Dermis microvascular lymphatic vessel endothelial cell (primary cell): ENCODE measurements at places on chromosomes 3 and 15.

DNA sequence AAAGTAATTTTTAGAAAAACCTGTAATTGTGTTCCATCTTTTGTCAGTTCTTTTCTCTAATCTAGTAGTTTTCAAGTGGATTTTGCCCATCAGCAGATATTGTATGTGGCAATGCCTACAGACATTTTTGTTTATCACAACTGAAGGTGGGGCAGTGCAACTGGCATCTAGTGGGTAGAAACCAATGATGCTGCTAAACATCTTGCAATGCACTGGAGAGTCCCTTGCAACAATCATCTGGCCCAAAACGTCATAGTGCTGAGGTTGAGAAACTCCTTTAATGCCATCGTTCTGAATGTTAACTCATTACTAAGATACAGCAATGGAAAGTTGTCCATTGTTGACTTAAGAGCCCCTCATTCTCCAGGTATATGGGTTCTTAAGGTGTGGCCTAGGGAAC, 80.1 kb downstream of the BTD start:
- DNase-seq, result no peak

DNA sequence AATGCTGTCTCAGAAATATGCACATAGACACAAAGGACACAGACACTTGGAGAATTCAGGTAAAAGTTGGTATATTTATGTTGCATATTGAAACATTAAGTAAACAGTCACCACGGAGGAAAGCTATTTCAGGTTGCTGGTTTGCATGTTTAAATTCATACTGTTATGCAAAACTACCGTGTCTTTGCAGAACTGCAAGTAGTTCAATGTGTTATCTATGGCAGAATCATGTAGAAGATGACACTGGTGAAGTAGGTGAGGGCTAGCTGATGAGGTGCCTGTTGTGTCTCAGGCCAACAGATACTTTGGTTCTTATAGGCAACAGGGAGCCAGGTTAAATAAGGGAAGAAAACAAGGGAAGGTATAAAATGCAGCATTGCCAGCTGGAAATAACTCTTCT, 511.3 kb downstream of the DIPK2A start:
- DNase-seq, result no peak

GRCh38 chr3:135140591-135140990, 345.5 kb downstream of the EPHB1 start:
- DNase-seq, result no peak

- DNase-seq, result no peak
Observed at GRCh38 chr3:127008236-127008635, 25.3 kb downstream of the PLXNA1 start.

DNA sequence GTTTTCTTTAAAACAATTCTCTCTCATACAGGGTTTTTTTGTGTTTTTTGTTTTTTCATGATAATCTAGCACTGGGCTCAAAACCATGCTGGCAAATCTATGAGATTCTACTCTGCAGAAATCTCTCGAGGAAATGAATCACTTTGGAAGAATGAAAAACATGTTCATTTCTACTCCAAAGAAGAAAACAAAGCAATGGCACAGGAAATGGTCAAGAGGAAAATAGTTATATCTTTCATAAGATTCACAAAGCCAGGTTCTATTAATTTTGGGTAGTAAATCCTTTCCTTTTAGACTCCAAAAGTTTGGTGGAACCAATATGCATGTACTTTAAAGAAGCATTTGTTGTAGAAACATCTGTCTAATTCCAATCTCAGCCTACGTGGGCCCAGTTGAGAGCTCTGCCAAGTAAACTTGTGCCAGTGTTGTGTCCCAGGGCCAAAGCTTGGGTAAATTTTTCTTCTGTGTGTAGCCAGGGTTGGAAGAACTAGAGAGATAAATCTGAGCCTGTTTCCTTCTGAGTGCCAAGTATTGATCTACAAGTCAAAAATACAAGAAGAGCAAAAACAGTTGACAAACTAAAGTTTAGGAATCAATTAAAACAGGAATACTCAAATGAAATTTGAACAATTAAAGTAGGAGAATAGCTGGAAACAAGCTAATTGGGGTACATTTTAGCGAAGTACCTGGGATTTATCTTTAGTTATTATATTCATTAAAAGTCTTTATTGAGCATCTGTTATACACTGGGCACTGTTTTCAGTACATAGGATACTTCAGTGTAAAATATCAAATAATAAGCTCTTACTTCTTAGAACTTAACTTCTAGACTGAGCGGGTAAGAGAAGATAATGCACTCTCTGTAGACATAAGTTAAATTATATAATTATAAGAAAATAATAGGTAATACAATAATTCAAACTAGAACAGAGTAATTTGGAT, 657.5 kb upstream of the NECTIN3 start:
- peak; percentile 90 for DNase-seq

DNA sequence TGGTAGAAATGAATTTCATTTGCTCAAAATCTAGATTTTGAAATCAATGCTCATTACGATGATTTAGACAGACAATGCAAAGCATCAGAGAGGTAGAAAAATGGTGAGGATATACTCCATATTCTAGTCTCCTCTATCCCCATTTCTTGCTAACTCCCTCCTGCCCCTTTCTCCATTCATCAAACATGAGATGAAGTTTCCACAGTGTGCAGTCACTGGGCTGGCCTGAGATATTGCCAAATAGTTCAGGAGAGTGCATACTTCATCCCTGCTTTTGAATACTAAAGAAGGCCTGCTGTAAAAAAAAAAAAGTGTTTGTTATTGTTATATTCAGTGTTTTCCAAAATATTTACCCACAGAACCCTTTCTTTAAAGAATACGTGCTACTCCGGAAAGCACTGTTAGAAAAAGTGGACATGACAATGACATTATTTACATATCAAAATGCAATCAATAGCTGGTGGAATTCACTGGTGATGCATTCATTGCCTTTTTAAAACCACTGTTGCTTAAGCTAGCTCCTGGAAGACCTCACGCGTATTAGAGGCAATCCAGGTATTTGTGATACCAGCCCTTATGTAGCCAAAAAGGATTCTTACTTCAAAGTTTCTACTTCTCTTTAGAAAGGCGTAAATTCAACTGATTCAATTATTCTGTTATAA, 247.6 kb upstream of the SOX2 start:
- no peak for DNase-seq

- DNase-seq, result peak; percentile 88
Observed at GRCh38 chr3:66442254-66443117, 58.3 kb downstream of the LRIG1 start.

- peak; percentile 92 for DNase-seq
Observed at GRCh38 chr15:99708563-99708962, 24.7 kb downstream of the LYSMD4 start.

DNA sequence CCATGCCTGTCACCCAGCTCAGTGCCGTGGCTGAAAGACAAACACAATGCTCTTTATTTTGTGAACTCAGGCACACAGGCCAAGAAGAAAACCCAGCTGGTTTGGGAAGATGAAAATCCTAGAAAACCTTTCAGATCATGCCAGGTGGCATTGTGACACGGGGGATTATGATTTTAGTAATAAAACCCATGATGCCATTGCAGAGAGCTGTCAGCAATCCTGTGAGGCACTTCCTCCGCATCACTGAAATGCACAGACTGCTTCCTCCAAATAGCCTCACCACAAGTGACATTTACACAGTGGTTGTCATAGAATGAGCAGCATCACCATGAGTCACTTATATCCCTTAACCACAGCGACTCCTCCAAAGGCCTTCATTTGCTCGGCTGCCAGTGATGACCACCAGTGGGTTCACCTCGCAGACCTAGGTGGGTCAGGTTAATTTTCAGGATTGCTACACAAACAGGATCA, 22.7 kb downstream of the ABHD6 start:
- no peak for DNase-seq

- DNase-seq, result no peak
Observed at GRCh38 chr3:6861625-6862000, 698 bp downstream of the GRM7 start.

DNA sequence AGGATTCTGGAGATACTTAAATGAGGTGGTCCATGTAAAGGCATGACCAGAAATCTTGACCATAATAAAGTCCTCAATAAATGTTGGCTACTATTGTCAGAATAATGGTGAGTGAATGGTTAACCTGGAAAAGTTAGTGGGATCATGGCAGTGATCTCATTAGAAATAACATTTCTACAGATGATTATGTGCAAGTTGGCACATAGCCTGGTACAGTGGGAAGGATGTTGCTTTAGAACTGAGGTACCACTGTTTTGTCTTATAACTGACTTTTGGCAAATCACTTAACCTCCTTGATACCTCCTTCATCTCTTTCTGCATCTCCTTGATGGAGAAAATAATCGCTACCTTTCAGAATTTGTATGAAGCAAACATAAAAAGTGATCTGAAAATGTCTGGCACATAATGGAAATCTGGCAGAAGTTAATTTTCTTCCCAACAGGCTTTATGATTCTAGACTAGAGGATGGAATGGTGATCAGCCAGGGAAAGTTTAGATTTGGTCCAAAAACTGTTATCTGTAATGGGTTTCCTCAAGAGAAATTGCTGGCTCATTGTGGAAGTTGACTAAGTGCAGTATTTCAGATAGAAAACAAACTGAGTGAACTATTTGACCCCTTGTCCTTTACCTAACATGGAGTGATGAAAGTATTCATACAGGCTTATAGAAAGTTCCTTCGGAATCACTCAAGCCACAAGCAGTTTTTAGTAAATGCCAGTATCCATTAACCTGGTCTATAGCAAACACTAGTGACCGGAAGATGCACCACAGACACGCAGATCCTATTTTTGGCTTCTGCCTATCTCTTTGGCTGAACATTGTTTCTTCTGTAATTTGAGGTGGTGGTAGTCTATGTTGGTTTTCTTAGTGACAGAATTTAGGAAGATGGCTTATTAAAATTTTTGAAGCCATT, 449.6 kb upstream of the TGFBR2 start:
- DNase-seq, result peak; percentile 84

- DNase-seq, result no peak
Observed at GRCh38 chr3:155944081-155944480, 73.6 kb downstream of the GMPS start.

- no peak for DNase-seq
Observed at GRCh38 chr3:94709249-94709902, 646.5 kb downstream of the NSUN3 start.

GRCh38 chr15:77575203-77575934, 57.3 kb downstream of the LINGO1 start:
- no peak for DNase-seq

DNA sequence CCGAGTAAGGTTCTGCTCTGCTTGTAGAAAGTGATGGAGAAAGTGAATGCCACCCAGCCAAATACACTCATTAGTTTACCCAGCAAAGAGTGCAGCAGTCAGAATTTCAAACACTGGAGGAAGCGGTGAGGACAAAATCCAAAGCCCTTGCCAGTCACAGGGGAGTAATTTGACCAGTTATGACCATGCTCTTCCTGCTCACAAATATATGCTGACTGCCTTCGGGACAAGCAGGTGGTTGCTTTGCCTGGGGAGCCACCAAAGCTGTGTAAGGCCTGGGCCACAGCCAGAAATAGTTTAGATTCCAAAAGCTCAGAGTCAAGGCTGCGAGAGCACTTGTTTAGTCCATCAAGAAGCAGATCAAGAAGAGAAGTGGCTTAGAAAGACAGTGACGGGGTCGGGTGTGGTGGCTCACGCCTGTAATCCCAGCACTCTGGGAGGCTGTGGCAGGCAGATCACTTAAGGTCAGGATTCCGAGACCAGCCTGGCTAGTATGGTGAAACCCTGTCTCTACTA, 51.0 kb upstream of the ATP13A3 start:
- peak; percentile 59 for DNase-seq

GRCh38 chr15:38048001-38048455, 113.6 kb downstream of the TMCO5A start:
- DNase-seq, result no peak

GRCh38 chr3:186327912-186328487, 34.0 kb downstream of the DGKG start:
- no peak for DNase-seq

DNA sequence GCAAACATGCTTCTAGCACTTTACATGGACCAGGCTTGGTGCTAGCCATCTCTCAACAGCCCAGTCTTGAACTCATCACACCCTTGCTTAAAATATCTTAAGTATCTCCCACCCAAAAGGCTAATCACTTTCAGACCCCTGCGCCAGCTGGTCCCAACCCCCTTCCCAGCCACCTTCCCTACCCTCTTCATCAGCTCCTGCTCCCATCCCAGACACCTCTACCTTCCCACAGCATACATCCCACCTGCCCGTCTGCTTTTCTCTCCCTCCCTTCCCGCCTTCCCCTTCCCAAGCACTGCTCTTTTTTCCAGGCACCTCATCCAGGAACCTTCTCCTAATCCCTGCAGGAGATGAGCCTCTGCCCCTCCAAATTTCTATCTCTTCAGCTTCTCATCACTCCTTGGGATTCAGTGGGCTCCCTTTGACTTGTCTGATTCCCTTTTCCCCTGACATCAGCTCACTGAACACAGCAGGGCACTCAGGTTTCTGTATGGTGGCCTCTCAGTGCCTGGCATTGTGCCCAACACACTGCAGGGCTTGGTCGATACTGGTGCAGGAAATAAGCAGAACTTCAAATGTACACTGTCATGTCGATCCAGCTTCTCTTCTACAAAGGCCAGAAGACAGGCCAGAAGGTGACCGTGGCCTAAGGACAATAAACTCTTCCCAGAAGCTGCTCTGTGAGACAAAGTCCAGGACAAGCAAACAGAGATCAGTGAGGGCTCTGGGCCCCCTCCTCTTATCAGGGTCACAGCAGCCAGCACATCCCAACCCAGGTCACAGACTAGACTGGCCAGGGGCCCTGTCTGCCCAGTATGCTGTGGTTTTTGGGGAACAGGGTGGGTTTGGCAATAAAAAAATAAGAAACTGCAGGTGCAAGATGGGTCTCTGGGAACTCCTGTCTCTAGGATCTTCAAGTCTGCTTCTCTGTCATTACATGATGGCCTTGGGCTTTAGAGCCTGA, 2.2 kb upstream of the ITIH1 start:
- no peak for DNase-seq

DNA sequence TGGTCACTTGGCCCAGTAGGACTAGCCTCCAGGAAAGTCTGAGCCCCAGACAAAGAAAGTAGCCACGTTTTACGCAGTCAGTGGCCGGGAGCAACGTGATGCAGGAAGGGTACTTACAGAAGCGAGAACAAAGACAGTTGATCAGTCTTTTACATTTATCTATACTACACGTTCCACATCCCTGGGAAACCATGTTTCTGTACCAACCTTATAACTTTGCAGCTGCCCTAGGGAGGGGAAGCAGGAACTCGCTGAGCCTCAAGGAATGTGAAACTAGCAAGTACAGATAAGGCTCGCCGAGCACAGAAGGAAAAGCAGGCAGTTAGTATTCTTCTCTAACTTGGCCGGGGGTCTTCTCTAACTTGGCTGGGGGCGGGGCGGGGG, 3.4 kb upstream of the KNL1 start:
- DNase-seq, result no peak

DNA sequence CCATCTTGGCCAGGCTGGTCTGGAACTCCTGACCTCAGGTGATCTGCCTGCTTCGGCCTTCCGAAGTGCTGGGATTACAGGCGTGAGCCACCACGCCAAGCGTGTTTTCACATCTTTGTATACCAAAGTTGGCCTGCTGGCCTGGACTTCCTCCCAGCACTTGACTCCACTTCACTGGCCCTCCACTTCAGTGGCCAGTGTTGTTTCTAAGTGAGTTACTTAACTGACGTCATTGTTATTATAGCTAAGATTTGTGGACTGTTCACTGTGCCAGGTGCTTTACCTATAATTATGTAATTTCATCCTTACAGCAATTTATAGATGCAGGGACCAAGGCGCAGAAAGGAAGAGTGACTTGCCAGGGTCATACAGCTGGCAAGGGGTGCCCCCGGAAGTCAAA, 52.0 kb downstream of the HRH1 start:
- DNase-seq, result no peak
